ENCODE measurements at places on chromosomes 11 and 22.

DNA sequence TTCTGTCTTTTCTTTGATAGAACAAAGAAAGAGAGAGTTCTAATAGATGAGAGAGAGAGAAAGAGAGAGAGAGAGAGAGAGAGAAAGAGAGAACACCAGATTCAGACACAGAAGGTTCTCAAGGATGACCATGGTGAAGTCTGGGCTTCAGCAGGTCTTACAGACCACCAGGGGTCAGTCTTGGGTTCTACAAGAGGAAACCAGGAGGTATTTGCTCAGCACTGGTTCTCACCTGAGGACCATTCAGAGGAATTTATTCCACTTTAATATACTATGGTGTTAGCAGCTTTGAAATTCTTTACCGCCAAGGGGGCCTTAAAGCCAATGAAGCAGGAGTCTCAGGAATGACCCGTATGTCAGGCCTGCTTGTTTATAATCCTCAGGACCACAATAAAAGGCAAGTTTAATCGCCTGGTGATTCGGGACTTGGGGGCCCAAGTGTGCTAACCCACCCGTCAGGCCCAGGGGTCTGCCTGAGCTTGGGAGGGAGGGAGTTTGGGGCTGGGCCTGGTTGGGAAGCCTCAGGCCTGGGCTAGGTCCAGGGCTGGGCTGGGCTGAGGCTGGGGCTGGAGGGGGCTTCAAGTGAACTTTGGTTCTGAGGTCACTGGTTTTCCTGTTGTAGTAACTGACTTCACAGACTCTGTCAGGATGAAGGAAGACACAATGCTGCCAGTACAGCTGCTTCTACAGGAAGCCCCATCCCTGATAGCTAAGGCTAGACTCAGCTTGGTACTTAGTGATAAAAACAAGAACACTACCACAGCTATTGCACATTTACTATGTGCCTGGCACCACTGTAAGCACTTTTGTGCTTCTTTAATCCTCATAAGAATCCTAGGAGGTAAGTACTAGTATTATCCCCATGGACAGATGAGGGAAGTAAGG is 179.2 kb upstream of the ZBED5 start:
- peak; percentile 53 for DNase-seq

DNA sequence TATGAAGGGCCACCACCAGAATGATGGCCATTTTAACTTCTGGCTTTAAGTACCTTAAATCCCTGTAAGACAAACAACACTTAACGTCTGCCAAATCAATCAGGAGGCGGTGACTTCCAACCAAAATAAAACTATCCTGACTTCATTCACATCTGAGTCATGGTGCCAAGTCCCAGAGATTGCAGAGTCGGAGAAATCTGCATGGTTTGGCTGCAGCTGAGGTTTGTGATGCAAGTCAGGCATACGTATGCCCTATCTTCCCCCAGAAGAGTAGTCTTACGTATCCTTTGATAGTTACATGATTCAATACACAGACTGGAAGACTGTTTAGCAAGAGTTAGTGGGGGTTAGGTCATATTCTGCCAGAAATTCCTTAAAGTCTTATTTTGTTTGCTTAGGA is 1.7 kb upstream of the GAB2 start:
- DNase-seq: peak; percentile 92

- DNase-seq: peak; percentile 22
Observed at GRCh38 chr11:128848815-128849455, 18.2 kb downstream of the KCNJ1 start.

GRCh38 chr11:110085255-110085838 is 7.8 kb upstream of the ZC3H12C start:
- no peak for DNase-seq

DNA sequence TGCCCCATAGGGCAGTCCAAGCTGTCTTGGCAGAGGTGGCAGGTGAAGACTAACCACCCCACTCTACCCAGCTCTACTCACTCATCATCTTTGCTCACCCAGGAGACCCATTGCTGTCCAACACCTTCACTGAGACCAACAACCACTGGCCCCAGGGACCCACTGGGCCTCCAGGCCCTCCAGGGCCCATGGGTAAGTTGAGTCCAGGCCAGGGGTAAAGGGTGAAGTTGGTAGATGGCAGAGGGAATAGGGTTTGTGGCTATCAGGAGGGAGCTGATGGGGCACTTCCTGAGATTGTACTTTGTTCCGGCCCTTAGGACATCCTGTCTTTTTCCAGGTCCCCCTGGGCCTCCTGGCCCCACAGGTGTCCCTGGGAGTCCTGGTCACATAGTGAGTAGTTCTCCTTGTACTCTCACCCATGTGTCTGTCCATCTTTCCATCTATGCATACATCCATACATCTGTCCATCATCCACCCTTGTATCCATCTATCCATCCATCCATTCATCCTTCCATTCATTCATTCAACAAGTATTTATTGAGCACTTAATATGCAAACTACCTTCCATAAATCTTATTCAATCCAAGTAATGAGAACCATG is 27.7 kb downstream of the EMID1 start:
- no peak for DNase-seq

GRCh38 chr11:88861618-88862017 is 204.2 kb downstream of the GRM5 start:
- no peak for DNase-seq

DNA sequence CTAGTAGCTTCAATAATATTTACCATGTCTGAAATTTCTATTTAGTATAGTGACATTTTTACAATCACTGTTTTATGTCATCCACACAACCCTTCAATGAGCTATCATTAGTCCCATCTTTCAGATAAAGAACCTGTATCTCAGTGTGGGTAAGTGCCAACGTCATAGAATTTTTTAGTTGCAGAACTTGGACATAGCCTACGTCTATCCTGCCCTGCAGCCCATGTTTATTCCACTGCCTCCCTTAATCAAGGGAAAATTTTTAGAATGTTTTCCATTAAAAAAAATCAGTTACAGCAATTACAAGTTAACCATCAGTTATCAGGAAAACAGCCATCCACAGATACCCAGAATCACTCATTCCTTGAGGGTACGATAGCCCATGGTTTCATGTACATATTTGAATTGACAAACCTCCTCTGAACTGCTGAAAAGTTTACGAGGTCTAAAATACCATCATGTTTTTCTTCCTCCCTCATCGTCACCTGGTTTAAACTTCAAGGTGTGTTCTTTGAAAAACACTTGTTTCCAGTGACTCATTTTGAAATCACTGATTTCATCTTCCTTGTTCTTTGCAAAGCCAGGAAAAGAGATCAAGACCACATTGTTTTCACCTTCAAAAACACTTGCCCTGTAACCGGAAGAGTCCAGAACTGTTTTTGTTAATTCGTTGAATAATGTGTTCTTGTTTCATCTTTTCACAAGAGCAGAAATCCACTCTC is 100.9 kb downstream of the FAM76B start:
- no peak for DNase-seq

- no peak for DNase-seq
Observed at GRCh38 chr22:21098099-21098671, 52.4 kb downstream of the LRRC74B start.

DNA sequence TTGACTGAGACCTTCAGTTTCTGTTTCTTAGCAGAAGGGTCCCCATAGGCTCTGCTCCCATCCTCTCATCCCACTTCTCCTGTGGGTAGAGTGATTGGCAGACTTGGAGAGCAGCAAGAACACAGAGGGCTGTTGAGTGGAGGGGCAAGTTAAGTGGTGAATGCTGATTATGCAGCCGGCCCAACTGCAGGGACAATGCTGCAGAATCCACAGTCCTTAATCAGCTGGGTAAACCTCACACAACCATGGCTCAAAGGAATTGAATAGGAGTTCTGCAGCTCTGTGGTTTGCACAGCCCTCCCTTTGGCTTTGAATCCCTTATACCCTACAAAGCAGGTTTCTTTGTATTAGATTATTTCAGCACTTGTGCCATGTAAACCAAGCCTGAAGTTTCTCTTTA is 161.1 kb downstream of the NAV2 start:
- no peak for DNase-seq

DNA sequence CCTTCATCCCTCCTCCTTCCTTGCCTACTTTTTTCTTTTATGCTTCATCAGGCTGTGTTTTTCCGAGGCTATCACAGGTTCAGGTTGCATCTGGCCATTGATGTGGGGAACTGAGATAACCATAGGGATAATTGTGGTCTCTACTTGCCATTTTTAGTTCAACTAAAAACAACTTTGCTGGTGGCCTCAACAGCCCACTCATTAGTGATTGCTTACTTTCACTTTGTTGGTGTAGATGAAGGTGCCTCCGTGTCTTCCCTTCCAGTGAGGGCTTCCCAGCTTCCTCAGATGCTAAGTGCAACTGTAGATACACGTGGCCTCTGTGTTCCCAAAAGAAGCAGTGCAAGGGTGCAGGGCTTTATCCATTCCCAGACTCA is 35.0 kb downstream of the KCNJ1 start:
- DNase-seq: no peak

DNA sequence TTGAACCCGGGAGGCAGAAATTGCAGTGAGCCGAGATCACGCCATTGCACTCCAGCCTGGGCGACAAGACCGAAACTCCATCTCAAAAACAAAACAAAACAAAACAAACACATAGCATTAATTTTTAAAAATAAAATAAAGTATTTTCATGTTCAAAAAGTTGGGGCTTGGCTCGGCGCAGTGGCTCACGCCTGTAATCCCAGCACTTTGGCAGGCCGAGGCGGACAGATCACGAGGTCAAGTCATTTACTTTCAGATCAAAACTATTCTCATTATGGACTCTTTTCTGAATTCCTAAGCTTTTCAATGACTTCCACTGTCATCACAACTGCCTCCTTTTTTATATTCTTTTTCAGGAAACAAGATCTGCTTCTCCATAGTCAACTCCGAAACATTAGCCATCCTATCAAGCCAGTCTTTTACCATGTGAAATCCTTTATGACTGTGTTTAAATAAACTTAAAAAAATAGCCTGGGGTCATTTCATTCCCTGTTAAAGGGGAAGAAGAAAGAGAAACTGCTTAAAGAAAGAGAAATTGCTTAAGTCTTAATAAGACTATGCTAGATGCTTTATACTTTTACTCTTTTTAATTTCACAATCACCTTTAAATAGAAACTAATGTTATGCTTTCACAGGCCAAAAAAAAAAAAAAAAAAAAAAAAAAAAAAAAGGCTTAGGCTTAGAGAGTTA is 13.1 kb upstream of the CHRNA10 start:
- no peak for DNase-seq

GRCh38 chr11:98729118-98729517 is 291.6 kb upstream of the CNTN5 start:
- DNase-seq: no peak

DNA sequence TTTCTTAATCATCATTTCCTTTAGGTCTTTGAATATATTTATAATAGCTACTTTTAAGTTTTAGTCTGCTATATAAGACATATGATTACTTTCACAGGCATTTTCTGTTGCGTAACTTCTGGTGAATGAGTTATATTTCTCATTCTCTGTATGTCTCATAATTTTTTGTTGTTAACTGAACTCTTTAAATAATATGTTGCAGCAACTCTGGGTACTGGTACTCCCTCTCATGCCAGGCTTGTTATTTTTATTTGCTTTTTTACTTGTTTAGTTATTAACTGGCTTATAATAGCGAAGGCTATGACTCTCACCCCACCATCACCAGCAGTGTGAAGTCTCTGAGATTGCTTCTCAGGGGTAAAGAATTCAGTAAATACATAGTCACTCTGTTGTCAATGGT is 524.2 kb upstream of the CHORDC1 start:
- peak; percentile 51 for DNase-seq

DNA sequence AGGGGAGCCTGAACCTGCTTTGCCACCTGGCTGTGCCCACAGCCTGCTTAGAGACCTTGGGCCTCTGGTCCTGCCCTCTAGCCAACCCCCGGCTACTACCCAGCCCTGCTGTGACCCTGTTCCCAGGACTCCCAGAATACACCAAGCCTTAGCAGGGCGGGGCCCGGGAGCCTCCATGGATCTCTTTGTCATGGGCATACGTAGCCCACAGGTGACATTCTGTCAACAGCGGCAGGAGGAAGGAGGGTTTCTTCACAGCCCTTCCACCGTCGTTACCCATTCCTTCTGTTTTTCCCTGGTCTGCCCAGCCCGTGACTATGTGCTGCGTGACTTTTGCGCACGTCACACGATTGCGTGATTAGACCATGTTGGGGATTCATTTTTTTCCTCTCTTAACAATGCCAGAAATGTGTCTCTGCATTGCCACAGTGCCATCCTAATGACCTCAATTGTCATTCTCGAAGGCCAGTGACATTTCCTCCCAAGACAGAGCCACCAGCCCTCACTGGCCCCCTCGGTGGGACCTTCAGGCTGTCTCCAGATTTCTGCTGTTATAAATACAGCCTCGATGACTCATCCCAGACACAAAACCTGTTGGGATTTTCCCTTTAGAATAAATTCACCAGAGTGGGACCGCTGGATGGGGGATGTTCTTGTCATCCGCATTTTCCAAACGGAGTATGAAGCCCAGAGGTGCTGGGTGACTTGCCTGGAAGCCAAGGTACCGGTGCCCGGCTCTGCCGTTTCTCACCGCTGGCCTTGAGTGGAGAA is 9.0 kb downstream of the SYT12 start:
- peak; percentile 76 for DNase-seq

DNA sequence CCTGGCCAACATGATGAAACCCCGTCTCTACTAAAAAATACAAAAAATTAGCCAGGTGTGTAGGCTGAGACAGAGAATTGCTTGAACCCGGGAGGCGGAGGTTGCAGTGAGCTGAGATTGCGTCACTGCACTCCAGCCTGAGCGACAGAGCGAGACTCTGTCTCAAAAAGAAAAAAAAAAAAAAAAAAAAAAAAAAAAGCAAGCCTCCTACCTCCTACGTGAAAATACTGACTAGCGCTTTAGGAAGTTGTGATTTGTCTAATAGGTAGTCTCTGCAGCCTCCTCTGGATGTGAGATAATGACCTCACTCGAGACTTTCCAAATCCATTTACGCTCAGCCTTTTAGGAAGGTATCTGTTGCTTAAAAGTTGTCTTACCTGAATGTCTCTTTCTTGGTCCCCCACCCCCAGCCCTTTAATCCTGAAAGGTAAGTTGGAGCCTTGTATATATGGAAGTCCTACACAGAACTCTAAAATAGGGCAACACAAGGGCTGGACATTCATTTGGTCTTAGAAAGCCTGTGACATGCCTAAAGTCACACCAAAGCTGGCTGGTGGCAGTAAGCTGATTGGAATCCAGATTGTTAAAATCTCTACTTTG is 5.5 kb downstream of the SEPTIN3 start:
- no peak for DNase-seq

GRCh38 chr11:17443423-17443822 is 33.2 kb downstream of the ABCC8 start:
- no peak for DNase-seq

GRCh38 chr11:197741-198235 is 4.9 kb downstream of the SCGB1C1 start:
- no peak for DNase-seq

GRCh38 chr11:123671534-123671933 is 17.1 kb upstream of the SCN3B start:
- DNase-seq: no peak

GRCh38 chr11:4071914-4072313 is 22.7 kb upstream of the RRM1 start:
- DNase-seq: no peak

GRCh38 chr22:43923191-43923590 is 414 bp upstream of the PNPLA3 start:
- DNase-seq: peak; percentile 48
